ENCODE measurements at places on chromosomes 7 and 10.

- no peak for DNase-seq
Observed at GRCh38 chr7:38748056-38748610, 117.0 kb upstream of the AMPH start.

GRCh38 chr7:98400542-98401340 lies at the start of gene BAIAP2L1:
Gene BAIAP2L1, minus strand, starts transcription at chr7:98401090. Its CDS starts 238 bp downstream, at chr7:98400852.
- peak; percentile 67 for DNase-seq

GRCh38 chr10:54903745-54904144 lies 102.7 kb upstream of the PCDH15 start:
- no peak for DNase-seq

DNA sequence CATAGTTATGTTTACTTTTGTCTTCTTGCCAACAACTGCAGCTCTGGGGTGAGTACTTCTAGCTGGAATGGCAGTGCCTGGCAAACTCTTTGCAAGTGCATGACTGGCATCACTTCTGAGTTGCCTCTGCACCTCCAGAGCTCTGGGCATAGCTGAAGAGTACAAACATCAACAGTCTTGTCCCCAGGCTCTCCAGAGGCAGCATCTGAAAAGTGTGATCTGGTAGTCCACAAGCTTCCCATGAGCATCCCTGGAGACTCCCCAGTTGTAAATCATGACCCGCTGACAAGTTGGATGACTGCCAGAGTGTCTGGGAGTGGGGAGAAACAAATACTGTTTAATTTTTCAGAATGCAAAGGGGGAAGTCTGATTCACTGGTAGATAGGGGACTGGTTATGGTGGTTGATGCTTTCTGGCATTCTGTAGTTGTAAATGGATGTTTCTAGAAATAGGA lies 138.9 kb upstream of the CDK13 start:
- DNase-seq = no peak

DNA sequence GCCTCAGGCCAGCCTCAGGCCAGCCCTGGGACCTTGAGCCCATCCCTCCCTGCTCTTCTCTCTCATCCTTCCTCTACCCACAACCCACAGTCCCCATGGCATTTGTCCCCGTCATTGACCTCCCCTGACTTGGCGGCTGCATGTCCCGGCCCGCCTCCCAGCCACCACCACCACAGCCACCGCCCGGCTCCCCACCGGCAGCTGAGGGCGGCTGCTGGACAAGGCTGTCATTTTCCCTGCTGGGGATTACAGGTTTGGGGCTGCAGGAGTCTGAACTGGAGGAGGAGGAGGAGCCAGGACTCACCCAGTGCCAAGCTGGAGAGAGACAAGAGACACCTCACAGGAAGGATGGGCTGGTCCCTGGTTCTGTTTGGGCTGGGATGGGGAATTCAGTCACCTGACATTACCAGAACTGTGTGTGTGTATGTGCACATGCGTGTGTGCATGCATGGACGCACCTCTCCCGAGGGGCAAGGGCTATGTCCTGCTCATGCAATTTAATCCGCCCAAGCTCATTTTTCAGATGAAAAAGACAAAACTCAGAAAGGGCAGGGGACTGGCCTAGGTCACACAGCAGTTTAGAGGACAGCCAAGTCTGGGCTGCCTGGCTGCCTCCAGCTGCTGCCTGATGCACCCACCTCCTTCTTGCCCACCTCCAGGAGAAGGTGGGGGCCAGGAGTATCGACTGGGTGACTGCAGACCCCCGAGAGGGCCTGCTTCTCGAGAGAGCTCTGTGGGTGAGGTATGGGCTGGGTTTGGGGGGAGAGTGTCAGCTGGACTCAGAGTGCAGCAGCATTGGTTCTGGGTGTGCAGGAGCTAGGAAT lies 113.1 kb downstream of the ZMIZ1 start:
- DNase-seq = no peak

DNA sequence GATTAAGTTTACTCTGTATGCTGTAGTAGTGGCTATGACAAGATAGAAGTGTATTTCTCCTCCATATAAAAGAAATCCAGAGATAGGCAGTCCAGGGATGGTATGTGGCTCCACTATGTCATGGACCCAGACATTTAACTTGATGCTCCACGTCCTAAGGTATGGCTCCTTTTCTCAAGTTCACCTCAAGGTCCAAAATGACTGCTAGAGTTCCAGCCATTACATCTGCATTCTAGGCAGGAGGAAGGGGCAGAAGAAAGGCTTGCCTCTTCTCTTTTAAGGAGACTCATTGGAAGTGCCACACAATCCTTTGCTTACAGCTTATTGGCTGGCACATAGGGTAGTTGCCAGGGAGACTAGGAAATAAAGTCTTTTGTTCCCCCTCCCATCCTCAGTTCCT lies 27.7 kb upstream of the ATXN7L1 start:
- no peak for DNase-seq

- DNase-seq = no peak
Observed at GRCh38 chr10:62019013-62019684, 117.7 kb downstream of the ARID5B start.

DNA sequence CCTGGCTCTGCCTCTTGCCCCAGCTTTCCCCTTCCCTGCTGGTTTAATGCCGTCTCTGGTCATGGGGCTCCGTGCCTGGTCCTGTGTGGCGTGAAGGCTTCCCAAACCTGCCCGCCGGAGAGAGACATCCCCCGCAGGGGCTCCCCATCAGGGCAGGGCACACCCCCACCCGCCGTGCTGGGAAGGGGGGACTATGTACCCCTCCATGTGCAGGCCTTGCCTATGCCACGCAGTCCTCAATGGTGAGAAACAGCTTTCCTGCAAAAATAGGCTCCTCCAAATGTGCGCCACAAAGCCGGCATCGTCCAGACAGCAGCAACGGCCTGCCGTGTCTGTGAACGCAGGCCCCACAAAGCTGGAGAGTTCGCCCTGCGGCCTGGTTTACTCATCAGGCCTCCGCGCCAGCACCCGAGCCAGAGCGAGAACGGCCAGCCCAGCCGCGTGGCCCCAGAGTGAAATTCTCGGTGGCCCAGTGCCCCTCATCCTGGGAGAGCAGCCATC lies 313.4 kb downstream of the DNAJB6 start:
- no peak for DNase-seq

- no peak for DNase-seq
Observed at GRCh38 chr7:56099653-56100052, 6.6 kb downstream of the CHCHD2 start.

GRCh38 chr7:157554393-157555238 lies 217.8 kb downstream of the DNAJB6 start:
- DNase-seq = no peak

DNA sequence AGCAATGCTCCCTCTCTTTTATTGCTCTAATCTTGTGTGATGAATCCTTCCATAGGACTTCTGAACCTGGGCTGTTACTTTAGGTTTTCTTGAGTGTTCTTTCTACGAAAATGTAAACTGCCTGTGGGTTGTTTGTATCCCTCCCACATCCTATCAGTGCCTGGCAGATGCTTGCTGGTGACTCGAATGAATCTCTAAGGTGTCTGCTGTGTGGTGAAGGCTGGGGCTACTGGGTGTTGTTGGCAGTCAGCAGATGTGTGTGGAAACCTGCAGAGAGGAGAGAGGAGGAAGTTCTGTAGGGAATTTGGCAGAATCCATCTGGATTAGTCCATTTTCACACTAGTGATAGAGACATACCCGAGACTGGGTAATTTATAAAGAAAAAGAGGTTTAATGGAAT lies 639.4 kb downstream of the CALN1 start:
- no peak for DNase-seq

DNA sequence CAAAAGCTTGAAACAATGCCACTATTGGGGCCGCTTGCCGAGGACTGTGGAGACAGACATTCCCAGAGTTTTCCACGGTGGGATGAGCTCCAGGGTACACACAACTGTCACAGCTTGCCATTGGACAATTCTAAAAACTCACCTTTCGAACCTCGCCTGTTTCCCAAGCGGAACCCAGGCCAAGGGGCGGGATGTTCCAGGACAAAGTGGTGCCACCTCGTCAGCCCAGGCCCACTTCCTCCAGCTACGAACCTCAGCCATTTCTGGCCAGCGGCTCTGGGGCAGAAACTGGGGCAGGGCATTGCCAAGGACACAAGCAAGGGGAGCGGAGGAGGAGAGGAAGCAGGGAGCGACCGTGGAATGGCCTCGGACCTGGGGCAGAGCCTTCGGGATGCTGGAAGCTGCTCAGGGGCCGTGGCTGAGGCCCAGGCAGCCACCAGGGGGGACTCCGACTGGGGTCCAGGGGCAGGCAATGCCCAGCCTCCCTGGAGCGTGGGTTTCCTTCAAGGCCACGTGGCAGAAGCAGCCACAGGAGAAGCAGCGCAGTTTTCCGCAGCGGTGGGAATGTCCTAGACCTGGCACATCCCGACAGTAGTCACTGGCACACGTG lies 44.7 kb upstream of the INSIG1 start:
- no peak for DNase-seq

DNA sequence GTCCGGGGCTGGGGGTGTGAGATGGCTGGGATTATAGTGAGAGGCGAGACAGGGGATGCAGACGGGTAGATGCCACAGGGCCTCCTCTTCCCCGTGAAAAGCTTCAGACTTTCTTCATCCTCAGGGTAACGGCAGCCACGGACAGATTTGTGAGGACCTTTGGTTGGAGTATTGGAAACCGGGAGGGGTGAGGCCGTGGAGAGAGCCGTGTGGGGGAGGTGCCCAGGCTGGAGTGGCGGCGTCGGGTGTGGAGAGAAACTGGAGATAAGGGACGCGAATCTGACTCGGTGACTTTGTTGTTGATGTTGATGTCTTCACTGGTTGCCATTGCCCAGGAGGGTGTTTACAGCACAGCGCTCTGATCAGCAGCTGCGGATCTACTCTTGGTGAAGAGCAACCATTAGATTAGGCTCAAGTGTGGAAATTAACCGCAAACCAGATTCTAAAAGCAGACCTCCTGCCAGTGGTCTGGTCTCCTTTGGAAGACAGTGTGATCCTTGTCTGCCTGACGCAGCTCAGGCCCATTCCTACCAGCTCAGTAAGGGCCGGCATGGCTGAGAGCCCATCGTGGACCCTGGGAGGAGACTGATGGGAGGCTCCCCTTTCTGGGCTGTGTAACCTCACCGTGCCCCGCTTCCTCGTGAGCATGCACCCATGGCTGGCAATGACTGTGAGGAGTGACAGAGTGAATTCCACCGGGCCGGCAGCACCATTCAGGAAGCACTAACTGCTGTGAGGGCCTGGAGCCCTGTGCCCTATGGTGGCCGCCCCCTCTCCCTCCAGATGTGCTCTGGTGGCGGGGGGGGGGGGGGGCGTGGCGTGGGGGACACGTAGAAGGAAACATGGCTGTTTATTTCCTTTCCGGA lies 90.3 kb downstream of the INPP5A start:
- DNase-seq = no peak

GRCh38 chr10:100803908-100804307 lies 58.5 kb downstream of the PAX2 start:
- DNase-seq = no peak

- DNase-seq = no peak
Observed at GRCh38 chr7:151711435-151711872, 165.5 kb downstream of the PRKAG2 start.

DNA sequence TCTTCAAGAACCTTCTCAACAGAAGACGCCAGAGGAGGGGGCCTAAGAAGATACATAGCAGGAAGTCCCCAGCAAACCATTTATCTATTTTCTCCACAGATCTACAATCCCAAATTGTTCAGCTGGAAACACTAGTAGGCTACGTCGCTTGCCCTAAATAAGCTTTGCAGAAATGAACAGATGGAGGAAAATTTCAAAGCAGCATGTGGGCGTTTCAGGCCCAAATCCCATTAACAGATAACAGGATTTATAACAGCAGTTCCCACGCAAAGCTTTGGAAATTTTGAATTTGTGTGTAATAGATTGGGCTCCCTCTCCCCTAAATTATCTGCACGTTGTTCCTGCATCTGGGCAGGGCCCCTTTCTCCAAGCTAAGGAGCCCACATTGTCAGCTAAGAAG lies 60.6 kb upstream of the FRMD4A start:
- no peak for DNase-seq

GRCh38 chr10:126124668-126125349 lies 228.4 kb downstream of the FANK1 start:
- no peak for DNase-seq

- no peak for DNase-seq
Observed at GRCh38 chr7:36343548-36343947, 46.1 kb upstream of the ANLN start.

DNA sequence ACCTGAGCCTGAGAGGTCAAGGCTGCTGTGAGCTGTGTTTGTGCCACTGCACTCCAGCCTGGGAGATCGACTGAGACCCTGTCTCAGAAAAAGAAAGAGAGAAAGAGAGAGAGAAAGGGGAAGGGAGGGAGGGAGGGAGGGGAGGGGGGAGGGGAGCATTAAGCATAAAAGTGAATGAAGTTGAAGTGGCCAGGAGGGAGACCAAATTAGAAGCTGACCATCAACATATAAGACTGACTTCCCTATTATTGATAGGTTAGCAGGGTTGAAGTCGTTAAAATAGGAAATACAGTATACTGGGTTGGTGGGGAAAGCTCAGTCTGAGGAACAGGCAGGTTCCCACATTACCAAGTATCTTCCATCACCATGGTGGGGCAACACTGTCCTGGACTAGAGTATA lies 117.1 kb upstream of the MKLN1 start:
- no peak for DNase-seq

DNA sequence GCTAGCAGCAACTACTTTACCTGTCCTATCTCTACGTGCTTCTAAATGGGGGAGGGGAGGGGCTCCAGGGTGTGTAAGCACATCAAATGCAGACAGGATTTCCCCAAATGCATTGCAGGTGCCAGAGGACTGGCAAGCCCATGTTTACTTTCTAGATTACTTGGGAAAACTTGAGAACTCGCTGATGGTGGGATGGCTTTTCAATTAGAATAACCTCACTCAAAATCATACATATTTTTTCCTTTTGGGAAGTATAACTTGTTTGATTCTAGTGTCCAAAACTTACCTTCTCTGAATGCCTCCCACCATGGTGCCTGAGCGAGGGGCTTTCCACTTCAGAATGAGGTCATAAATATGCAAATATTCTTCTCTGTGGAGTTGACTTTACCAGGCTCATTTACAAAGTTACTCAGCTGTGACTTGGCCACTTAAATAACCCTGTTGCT lies 191.3 kb upstream of the RHOBTB1 start:
- DNase-seq = no peak

GRCh38 chr10:74307061-74307651 lies 156.1 kb downstream of the ADK start:
- no peak for DNase-seq

- DNase-seq = no peak
Observed at GRCh38 chr7:149257146-149257545, 4.8 kb upstream of the ZNF783 start.

GRCh38 chr7:133948588-133948987 lies 178.6 kb upstream of the LRGUK start:
- no peak for DNase-seq

- no peak for DNase-seq
Observed at GRCh38 chr7:106057962-106058927, 53.9 kb downstream of the SYPL1 start.

All from T-helper 1 cell (primary cell).